GM23248 (cell line): ENCODE measurements at places on chromosomes 3 and 15. TPM values are rescaled to one million over a fixed set of nuclear protein-coding genes. Genes with fewer than 3 reads are reported as not detected.

GRCh38 chr15:84816694-84817465, at the start of gene ALPK3:
Gene ALPK3, plus strand, starts transcription at chr15:84817356. Its CDS starts 97 bp downstream, at chr15:84817453.
- DNase-seq = no peak

GRCh38 chr15:37973856-37974255, 39.4 kb downstream of the TMCO5A start:
- peak; percentile 26 for DNase-seq

- peak; percentile 98 for DNase-seq
Observed at GRCh38 chr15:73926219-73927002, at the start of gene LOXL1. Gene LOXL1, plus strand, starts transcription at chr15:73926462. Its CDS starts 322 bp downstream, at chr15:73926784.

DNA sequence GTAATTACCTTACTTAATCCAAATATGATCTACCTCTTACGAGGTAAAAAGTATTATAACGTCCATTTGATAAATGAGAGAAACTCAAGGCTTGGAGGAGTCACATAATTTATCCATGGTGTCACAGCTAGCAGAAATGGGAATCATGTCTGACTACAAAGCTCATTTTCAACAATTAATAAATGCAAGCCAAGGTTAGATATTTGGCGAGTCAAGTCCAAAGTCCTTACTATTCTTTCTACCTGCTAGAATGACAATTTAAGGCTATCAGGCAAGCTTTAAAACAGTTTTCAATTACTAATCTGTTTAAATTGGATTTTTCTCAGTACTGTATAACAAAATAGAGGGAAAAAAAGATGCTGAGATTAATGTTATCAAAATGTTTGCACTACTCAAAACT, 68.6 kb downstream of the DLG1 start:
- DNase-seq = no peak

DNA sequence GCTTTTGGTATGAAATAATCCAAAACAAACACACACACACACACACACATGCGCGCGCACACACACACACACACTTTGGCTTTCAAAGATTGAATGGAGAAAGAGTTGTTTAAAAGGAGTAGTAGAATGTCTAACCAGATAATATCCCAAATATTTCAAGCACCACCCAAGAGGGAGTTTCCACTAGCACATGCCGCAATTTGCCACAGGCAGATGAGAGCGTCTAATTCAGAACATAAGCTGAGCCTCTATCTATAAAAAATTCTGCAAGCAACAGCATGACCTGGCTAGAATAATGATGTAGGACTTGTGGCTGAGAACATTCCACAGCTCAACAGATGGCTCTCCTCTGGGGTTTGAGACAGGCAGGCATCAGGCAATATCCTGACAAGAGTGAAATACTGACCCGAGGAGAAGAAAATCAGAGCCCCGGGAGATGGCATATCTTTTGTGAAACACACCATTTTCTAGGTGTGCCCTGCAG, 302.5 kb upstream of the GADL1 start:
- peak; percentile 90 for DNase-seq

GRCh38 chr3:185402561-185402960, 39.6 kb downstream of the MAP3K13 start:
- DNase-seq = peak; percentile 43

DNA sequence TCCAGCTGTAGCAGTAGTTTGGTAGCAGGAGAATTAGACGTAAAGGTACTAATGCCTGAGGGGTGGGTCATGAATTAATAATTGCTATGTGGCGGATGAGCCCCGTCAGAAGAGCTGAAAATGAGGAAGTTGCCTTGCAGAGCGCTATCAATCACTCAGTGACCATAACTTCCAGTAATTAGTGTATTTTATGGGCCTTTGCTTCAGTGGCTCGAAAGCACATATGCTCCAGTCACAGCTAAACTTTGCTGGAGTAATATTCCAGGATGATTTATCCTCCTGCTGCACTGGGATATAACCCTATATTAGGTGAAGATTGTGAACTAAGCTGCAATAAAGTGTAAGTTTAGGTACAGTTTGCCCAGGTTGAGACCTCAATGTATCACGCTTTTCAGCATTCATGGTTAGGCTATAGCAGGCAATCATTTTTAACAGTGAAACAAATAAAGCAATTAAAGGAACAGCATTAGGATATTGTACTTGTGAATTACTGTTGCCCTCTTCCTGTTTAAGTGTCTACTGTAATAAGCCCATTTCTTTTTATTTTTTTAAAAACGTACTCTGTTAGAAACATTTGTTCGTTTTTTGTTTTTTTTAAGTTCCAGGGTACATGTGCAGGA, 104.6 kb upstream of the SKOR1 start:
- DNase-seq = no peak

DNA sequence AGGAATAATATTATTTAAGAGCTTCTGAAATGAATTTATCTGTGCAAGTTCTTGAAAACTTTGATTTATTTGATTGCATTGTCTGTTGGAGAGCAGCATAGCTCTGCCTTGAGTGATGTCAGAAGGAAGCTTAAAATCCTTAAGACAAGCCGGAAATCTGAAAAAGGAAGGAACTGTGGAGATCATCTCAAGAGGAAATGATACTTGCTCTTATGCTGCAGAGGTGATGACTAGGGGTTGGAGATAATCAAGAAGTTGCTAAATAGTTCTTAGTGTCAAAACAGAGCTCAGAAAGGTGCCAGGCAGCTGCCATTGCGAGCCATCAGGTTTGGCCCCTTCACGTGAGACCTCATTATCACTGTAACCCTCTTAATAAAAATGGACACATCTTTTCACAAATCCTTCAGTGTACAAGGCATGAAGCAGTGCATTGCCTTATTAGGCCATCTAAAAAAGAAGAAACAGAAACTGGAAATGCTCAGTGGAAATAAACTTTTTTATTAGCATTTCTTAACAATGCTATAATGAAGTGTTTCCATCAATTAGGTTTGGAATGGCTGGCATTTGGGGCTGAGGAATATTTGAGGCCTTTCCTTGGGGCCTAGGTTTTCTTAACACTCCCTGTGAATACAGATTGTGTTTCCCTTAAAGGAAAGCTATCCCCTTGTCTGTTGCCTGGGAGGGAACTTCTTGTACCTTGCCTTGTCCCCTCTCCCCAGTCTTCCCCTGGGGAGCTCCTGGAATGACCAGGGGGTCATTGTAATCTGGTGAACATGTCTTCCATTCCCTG, 34.5 kb upstream of the VILL start:
- DNase-seq = no peak

DNA sequence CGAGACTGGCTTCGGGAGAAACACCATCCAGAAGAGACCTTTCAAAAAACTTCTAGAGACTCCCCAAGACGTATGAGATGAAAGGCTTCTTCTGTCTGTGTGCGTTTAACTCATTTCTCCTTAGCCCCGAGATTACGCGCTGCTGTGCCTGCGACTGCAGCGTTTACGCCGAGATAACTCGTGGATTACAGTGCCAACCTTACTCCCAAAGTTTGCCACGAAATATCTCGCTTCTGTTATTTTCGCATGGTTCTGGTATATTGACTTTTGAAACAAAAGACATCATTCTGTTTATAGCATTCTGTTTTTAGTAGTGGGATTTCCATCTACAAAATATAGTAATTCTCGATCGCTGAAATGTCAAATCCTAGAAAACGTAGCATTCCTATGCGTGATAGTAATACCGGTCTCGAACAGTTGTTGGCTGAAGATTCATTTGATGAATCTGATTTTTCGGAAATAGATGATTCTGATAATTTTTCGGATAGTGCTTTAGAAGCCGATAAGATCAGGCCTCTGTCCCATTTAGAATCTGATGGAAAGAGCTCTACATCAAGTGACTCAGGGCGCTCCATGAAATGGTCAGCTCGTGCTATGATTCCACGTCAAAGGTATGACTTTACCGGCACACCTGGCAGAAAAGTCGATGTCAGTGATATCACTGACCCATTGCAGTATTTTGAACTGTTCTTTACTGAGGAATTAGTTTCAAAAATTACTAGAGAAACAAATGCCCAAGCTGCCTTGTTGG, 467 bp downstream of the PGBD4 start:
- peak; percentile 27 for DNase-seq

GRCh38 chr3:8981296-8981695, 18.0 kb upstream of the RAD18 start:
- DNase-seq = no peak

DNA sequence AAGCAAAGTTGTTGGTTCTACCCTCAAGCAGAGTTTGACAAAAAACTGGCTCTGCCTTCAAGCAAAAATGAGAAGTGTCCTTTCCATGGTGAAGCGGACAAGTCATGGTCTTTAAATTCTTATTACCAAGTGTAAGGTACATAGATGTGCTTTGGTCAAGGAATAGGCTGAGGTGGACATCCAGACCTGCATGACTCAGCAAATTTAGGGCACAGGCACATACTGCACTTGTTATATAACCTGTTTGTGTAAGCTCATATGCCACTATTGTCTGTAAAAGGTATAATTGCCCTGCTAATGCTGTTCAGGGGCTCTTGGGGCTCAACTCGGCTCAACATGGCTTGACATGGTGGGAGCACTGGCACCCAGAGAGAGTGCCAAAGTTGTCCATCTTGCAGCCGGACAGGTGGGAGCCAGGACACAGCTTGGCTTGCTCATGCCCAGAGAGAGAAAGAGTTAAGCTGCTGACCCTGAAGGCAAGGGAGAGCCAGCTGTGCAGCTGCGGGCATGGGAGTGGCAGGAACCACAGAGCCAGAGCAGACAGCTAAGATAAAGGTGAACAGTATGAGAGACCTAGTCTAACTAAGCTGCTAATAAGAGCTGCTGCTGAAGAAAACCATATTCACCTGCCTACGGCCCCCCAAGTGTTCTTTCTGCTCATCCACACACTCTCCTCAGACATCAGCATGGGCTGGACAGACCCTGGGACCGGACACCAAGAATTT, 17.7 kb downstream of the MCCC1 start:
- DNase-seq = no peak

GRCh38 chr3:148937467-148938255, 53.7 kb upstream of the GYG1 start:
- DNase-seq = no peak

- peak; percentile 81 for DNase-seq
Observed at GRCh38 chr3:119322021-119322834, 28.0 kb downstream of the ARHGAP31 start.

Gene KLF15
- total RNA-seq = 0.13 and 0.54 TPM in 2 replicates

Gene GP9
- not detected in 2 replicates for total RNA-seq

Gene CDC25A
- total RNA-seq = 4.3 and 4.6 TPM in 2 replicates

Gene C15orf61
- 2.8 and 3.7 TPM in 2 replicates for total RNA-seq

Gene RAD18
- total RNA-seq = 14.3 and 26.6 TPM in 2 replicates

Gene RYR3
- total RNA-seq = not detected in 2 replicates

Gene TMEM207
- not detected in 2 replicates for total RNA-seq

Gene GLCE
- total RNA-seq = 12.4 and 17.1 TPM in 2 replicates
